ENCODE measurements at places on chromosomes 4 and X. TPM values are rescaled to one million over a fixed set of nuclear protein-coding genes. Genes with fewer than 3 reads are reported as not detected.

CCDC110 gene
- total RNA-seq, result 0.43 TPM

ADH6 gene
- total RNA-seq, result not detected

RHOXF1 gene
- total RNA-seq, result not detected

ARX gene
- total RNA-seq, result not detected

NAP1L5 gene
- total RNA-seq, result 7.8 TPM

SMR3B gene
- total RNA-seq, result not detected

ELF4 gene
- 25.8 TPM for total RNA-seq

ZNF732 gene
- total RNA-seq, result 1.6 TPM

MAMLD1 gene
- 2.3 TPM for total RNA-seq

KIF4A gene
- total RNA-seq, result 31.4 TPM

GPRIN3 gene
- 2.7 TPM for total RNA-seq

PHKA1 gene
- total RNA-seq, result 8.0 TPM

UGDH gene
- 124 TPM for total RNA-seq

UTP14A gene
- total RNA-seq, result 30.5 TPM

KLHL4 gene
- 33.7 TPM for total RNA-seq

CXorf51A gene
- not detected for total RNA-seq

HELQ gene
- total RNA-seq, result 19.3 TPM

CPE gene
- total RNA-seq, result 2.1 TPM

CT83 gene
- not detected for total RNA-seq

FDCSP gene
- total RNA-seq, result not detected

FREM3 gene
- not detected for total RNA-seq

KIT gene
- 12.8 TPM for total RNA-seq

IL1RAPL1 gene
- total RNA-seq, result 0.29 TPM

SMIM10 gene
- total RNA-seq, result 2.0 TPM

CT45A2 gene
- not detected for total RNA-seq

DCAF4L1 gene
- total RNA-seq, result 0.13 TPM

All from thoracic aorta endothelial cell (primary cell).